D721Med (cell line): ENCODE measurements at places on chromosomes 1 and 21.

GRCh38 chr1:85656256-85656655 is 52.0 kb downstream of the ZNHIT6 start:
- DNase-seq = no peak

DNA sequence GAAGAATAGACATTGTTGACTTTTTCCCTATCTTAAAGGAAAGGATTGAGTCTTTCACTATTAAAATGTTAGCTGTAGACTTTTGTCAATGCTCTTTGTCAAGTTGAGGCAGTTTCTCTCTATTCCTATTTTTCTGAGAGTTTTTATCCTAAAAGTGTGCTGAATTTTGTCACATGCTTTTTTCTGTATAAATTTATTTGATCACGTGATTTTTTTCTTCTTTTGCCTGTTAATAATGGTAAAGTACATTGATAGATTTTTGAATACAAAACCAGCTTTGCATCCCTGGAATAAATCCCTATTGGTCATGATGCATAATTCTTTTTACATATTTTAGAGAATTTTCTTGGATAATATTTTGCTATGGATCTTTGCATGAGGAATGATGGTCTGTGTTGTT is 60.1 kb downstream of the DNAH14 start:
- no peak for DNase-seq

- DNase-seq = no peak
Measured at GRCh38 chr1:89466307-89466930, 58.2 kb upstream of the LRRC8B start.

- no peak for DNase-seq
Measured at GRCh38 chr1:47175227-47175934, 14.5 kb downstream of the PDZK1IP1 start.

DNA sequence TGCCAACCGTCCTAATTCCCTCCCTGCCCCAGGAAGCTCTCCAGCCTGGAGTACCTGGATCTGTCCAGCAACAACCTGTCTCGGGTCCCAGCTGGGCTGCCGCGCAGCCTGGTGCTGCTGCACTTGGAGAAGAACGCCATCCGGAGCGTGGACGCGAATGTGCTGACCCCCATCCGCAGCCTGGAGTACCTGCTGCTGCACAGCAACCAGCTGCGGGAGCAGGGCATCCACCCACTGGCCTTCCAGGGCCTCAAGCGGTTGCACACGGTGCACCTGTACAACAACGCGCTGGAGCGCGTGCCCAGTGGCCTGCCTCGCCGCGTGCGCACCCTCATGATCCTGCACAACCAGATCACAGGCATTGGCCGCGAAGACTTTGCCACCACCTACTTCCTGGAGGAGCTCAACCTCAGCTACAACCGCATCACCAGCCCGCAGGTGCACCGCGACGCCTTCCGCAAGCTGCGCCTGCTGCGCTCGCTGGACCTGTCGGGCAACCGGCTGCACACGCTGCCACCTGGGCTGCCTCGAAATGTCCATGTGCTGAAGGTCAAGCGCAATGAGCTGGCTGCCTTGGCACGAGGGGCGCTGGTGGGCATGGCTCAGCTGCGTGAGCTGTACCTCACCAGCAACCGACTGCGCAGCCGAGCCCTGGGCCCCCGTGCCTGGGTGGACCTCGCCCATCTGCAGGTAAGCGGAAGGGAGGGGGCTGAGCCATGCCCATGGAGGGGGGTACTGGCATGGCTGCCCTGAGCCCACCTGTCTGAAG is 16.5 kb downstream of the PODN start:
- DNase-seq = no peak
